ENCODE measurements at places on chromosomes 1 and 21. TPM values are rescaled to one million over a fixed set of nuclear protein-coding genes. Genes with fewer than 3 reads are reported as not detected.

PRUNE1 gene
- total RNA-seq = 19.7 TPM

OR10J4 gene
- not detected for total RNA-seq

FMN2 gene
- 5.2 TPM for total RNA-seq

OLIG2 gene
- 1.7 TPM for total RNA-seq

OR2G2 gene
- not detected for total RNA-seq

HSPB7 gene
- total RNA-seq = not detected

EDARADD gene
- total RNA-seq = 1.1 TPM

All from H4 (cell line).